ENCODE measurements at places on chromosomes 1 and 21. TPM values are rescaled to one million over a fixed set of nuclear protein-coding genes. Genes with fewer than 3 reads are reported as not detected.

DNA sequence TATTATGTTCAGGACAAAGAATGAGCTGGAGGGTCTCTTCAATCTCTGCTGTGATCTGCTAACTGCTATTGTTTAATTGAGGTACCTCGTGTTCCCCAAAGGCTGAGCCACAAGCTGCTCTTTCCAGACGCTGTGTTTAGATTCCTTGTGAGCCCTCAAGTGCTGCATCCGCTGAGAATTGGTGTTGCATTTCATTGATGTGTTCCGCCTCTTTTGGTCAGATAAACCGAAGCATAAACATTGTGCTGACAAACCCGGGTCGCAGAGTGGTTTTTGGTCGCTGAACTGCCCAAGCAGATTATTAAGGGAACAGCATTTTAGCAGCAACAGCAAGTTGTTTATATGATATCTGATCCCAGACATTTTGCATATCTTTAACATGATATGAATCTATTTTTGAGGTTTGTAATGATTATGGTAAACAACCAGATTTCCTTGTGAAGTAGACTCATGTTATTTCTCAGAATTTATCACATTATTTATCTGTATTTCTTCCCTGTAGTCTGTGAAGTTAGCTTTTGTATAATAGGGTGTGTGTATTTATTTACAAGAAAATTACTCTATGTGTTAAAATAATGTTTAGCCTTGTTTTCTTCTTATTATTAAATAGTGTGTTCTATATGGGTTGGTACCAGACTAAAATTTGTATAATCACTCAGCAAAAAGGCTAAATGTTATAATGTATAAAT is 217.2 kb upstream of the C1orf105 start:
- H3K4me3 ChIP-seq, result no peak overlapping the region
- peaks cover 5% of the 10 kb centered on the region for H3K4me1 ChIP-seq
- no peaks in the 10 kb centered on the region for H3K27me3 ChIP-seq
- H3K36me3 ChIP-seq, result peaks cover 15% of the 10 kb centered on the region

DNA sequence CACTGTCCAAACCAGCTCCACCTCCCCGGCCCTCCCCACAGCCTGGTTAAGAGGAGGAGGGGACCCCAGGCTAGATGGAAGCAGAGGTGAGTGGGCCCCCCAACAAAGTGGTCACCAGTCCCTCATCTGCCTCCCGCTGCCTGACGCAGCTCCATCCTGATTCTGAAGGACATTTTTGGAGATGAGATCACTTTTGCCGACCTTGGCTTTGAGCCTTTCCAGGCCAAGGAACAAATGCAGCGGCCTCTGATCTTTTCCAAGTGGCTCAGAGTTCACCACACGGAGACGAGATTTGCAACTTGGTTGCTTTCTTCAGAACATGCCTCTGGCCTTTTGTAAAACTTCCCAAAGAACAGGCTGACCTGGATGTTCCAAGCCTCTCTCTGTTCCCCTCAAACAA is 223.1 kb downstream of the NPHP4 start:
- H3K4me1 ChIP-seq, result peaks cover 23% of the 10 kb centered on the region
- DNase-seq, result no peak
- no peaks in the 10 kb centered on the region for H3K36me3 ChIP-seq
- no peak overlapping the region for H3K27ac ChIP-seq
- H3K27me3 ChIP-seq, result peaks cover 8% of the 10 kb centered on the region

Gene EDEM3
- total RNA-seq, result 23.6 TPM

Gene CLCA1
- not detected for total RNA-seq

GRCh38 chr21:35617491-35617890 is 442.8 kb downstream of the SETD4 start:
- DNase-seq, result no peak
- H3K27ac ChIP-seq, result no peak overlapping the region
- H3K27me3 ChIP-seq, result peaks cover 3% of the 10 kb centered on the region
- peaks cover 4% of the 10 kb centered on the region for H3K4me1 ChIP-seq
- no peak overlapping the region for H3K4me3 ChIP-seq

GRCh38 chr1:227774821-227775661 is 39.8 kb downstream of the SNAP47 start:
- no peaks in the 10 kb centered on the region for H3K36me3 ChIP-seq
- no peak for DNase-seq

Data from glutamatergic neuron (in vitro differentiated cells).